ENCODE measurements at places on chromosomes 2 and 18.

DNA sequence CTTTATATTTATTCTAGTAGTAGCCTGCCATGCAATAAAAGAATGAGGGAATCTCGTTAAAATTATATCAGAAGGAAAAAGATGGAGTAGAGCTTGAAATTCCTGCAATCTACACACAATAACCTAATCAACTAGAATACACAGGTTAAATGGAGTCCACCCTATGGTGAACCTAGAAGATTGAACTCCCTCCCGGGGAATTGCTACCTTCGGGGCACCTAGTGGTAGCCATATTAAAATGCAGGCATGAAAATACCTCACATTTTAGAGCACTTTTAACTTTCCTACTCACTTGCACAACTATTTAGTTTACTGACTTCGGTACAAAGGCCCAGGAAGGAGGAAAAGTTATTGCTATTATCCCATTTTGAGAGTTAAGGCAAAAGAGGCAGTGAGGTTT is 174.5 kb downstream of the SS18 start:
- DNase-seq, result no peak

GRCh38 chr18:965921-966758 is 61.5 kb downstream of the ADCYAP1 start:
- no peak for DNase-seq

DNA sequence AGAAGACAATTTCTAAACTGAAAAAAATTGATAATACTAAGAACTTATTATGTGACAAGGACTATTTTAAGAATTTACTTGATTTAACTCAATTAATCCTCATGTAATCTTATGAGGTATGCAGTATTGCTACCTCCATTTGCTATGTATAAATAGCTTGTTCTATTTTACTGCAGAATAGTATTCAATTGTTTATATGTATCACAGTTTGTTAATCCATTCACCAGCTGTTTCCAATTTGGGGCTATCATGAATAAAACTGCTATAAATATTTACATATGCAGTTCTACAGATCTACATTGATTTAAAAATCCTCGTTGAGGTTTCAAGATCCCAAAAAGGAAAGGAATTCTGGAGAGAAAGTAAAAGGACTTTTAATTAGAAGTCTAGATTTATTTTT is 54.8 kb upstream of the DOCK10 start:
- DNase-seq, result no peak

GRCh38 chr2:55887351-55887750 is 36.2 kb downstream of the EFEMP1 start:
- DNase-seq, result no peak

DNA sequence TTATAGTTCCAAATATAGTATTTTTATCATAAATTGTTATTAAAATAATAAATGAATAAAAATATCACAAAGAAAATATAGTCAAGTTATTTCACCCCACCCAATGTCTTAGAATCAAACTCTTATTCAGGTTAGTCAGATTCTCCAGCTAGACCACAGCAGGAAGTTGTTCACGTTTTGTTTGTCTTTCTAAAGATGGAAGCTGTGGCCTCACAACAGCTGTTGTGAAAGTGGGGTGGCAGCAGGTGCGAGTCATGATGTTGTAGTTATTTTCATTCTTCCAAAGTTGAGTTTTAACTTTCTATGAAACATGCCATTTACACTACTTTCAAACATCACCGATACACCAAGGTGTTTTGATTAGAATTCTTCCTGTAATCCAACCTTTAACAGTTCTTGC is 272.9 kb downstream of the SLC8A1 start:
- DNase-seq, result no peak

GRCh38 chr2:233343171-233343705 is 11.1 kb upstream of the DGKD start:
- no peak for DNase-seq

DNA sequence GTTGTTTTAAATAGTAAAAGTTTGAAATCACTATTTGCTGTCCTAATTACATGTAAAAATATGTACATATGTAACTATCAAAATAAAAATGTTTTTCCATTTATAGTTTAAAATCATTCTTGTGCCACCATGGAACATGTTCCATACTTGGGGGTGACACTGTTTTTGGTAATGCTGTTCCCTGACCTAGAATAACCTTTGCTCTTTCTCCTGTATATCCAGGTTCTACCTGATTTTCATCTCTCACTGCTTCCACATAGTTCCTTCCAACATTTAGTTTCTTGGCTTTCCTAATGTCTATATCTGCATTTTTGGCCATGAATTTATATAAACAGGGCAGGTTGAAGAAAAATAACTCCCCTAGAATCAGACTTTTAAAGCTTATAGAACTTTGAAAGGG is 2.5 kb downstream of the SPOPL start:
- DNase-seq, result no peak

GRCh38 chr2:176115883-176116813 is at the start of gene HOXD10:
Gene HOXD10 (plus strand): TSS chr2:176116778. CDS start chr2:176116834, 56 bp downstream.
- DNase-seq, result peak; percentile 95

DNA sequence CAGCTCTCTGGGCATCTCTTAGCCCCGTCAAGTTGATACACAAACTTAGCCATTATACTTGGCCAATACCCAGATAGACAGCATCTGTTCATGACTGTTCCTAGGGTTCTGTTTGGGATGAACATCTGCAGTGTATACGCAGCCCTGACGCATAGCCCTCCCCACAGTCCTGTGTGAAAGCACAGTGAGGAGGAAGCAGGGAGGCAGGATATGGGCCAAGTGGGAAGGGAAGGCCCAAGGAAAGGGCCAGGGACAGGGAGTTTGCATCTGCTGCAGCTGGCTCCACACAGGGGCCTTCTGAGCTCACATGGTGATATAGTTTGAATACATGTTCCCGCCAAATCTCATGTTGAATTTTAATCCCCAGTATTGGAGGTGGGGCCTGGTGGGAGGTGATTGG is 80.2 kb downstream of the CMPK2 start:
- no peak for DNase-seq

GRCh38 chr2:232104076-232104646 is 142.6 kb downstream of the DIS3L2 start:
- DNase-seq, result no peak

- no peak for DNase-seq
These were observed 15.6 kb downstream of the ATOH8 start for GRCh38 chr2:85769236-85769982.

DNA sequence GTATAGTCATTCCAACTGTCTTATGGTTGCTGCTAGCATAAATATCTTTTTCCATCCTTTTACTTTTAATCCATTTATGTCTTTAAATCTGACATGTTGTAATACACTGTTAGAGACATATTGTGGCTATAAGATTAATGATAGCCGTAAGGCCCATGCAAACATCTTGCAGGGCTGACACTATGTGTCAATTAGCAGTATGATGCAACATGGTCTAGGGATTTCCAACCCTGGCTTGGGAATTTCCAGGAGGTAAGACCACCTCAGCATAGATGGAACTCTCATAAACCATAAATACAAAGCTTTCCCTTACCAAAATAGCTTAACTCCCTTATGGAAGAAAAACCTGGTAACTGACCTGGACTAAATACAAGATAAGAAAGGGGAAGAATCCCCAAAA is 16.5 kb downstream of the SCLY start:
- DNase-seq, result no peak

- no peak for DNase-seq
These were observed 170.0 kb upstream of the GALNT5 start for GRCh38 chr2:157087373-157088002.

Data from right kidney (tissue), 9 donors.